ENCODE measurements at places on chromosomes 1 and 21.

- no peak for DNase-seq
These were observed 43.9 kb downstream of the SWT1 start for GRCh38 chr1:185200889-185201288.

- DNase-seq: no peak
These were observed 32.7 kb downstream of the SUSD4 start for GRCh38 chr1:223331301-223331700.

DNA sequence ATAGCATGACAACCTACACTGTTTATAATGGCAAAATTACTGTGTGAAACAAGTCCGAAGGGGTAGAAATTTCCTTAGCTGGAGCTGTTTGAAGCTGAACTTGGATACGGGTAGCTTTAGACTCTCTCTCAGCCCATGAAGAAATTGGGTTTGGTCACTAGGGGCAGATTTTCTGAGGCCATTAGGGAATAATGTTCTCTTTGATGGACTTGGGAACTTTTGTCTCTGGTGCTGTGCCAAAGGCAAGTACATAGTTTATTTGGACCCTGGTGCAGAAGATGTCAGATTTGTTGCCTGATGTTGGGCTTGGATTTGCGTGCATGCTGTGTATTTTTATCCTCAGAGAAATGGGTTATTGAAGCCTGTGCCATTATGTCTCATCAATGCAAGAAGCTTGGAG, 109.6 kb downstream of the VPS13D start:
- DNase-seq: no peak

GRCh38 chr21:39429445-39429844, 16.1 kb downstream of the LCA5L start:
- no peak for DNase-seq

All from activated naive CD4-positive, alpha-beta T cell treated with anti-CD3 and anti-CD28 coated beads, Interleukin-2, amount 50 U/mL, for 72 hours (primary cell).